ENCODE measurements at places on chromosomes 12 and 14.

- DNase-seq = no peak
Measured at GRCh38 chr14:36513012-36513420, 7.0 kb downstream of the NKX2-1 start.

- DNase-seq = no peak
Measured at GRCh38 chr14:81153187-81153586, 67.6 kb downstream of the GTF2A1 start.

DNA sequence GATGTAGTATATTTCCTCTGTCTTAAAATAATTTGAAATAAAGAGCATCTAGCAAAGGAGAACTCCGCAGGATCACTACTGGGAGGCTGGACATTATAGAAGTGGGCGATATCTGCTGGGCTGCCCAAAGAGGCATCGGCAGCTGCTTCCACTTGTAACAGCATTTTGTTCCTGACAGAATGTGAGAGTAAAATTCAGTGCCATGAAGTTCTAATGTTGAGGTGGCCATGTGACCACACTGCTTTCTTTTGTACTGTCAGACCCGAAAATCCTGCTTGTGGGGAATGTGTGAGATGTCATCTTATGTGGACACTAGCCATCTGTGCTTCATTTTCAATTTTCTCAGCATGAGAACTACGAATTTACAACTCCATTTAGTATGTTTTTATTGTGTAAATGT lies 151.9 kb downstream of the ACSS3 start:
- no peak for DNase-seq

- DNase-seq = no peak
Measured at GRCh38 chr12:163406-163986, 50.5 kb downstream of the SLC6A12 start.

DNA sequence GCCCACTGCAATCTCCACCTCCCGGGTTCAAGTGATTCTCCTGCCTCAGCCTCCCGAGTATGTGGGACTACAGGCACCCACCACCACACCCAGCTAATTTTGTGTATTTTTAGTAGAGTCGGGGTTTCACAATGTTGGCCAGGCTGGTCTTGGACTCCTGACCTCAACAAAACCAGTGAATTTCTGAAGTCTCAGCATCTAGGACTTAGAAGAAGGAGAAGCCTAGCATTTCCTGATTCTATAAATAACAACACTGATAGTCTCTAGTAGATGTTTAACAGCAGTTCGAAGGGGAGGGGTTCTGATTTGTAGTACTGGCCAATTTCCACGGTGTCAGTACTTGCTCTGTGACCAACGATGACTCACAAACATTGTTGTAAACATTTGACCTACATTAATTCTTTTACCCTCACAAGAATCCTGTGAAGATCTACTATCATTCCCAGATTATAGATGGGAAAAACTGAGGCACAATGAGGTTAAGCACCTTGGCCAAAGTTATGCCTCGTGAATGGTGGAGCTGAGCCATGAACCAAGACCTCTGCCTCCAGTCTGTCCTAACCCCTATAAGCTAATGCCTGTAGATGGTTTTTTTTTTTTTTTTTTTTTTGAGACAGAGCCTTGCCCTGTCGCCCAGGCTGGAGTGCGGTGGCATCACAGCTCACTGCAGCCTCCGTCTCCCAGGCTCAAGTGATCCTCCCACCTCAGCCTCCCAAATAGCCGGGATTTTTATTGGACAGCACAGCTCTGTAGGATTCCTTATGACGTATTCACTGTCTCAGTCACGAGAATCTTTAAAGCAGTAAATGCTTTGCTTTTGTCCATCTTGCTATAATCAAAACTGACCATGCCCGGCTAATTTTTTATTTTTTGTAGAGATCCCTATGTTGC lies 5.2 kb downstream of the P2RX4 start:
- no peak for DNase-seq
